ENCODE measurements at places on chromosomes 1 and 21. TPM values are rescaled to one million over a fixed set of nuclear protein-coding genes. Genes with fewer than 3 reads are reported as not detected.

DNA sequence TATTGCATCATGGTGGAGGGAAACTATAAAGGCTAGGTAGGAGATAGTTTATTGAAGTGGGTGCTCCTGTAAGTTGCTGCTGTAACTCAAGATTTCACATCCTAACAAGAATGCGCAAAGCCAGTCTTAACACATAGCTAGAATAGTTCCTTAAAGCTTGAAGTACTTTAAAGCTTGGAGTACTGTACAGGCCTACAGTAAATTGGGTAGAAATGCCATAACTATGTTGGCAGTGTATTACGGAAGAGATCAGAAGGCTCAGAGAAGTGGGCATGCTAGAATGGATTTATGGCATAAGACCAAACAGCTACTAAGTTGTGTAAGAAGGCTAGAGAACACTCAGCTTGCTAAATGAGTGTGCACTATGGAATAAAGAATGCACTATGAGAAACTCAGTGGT is 44.5 kb downstream of the DMRTA2 start:
- DNase-seq = no peak

GRCh38 chr1:230820568-230820967 is 47.8 kb downstream of the C1orf198 start:
- DNase-seq = no peak

Gene CR1L
- polyA plus RNA-seq = 1.8 TPM

Gene CAMTA1
- polyA plus RNA-seq = 86.3 TPM

DNA sequence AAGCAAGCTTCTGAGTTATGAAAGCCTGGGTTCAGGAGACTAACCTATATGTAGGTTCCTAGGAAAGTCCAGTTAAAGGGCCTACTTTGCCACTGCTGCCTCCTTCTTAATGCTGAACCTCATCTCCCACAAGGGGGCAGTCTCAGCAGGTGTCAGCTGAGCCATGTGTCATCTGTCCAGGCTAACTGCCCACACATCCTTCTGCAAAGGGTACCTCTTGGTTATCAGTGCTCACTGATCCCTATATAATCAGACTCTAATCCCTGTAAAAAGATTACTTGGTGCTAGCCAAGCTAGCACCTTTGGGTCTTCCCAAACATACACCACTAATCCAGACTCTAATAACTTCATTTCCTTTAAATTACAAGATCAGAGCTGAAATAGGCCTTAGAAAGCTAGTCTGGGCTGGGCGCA is 9.0 kb downstream of the PRDX1 start:
- no peak for DNase-seq

Gene S100A10
- polyA plus RNA-seq = 626 TPM
